ENCODE measurements at places on chromosomes 3 and 15. TPM values are rescaled to one million over a fixed set of nuclear protein-coding genes. Genes with fewer than 3 reads are reported as not detected.

- no peak for DNase-seq
Observed at GRCh38 chr15:76982756-76983155, 12.2 kb upstream of the PSTPIP1 start.

- DNase-seq, result no peak
Observed at GRCh38 chr15:26767169-26767670, 5.6 kb downstream of the GABRB3 start.

DNA sequence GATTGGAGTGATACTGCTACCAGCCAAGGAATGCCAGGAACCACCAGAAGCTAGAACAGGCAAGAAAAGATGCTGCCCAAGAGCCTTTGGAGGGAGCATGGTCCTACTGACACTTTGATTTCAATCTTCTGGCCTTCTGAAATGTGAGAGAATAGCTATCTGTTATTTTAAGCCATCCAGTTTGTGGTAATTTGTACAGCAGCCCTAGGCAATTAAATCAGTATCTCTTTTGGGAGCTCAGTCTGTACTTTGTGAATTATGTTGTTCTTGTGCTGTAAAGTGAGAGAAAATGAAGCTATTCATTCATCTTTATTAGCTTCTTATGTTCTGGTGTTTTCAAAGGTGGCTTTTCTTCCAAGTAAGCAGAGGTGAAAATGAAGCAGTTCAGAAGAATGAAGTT, 381.3 kb downstream of the PDCD6IP start:
- DNase-seq, result no peak

GRCh38 chr3:4320096-4320911, 17.1 kb downstream of the SETMAR start:
- DNase-seq, result no peak

DNA sequence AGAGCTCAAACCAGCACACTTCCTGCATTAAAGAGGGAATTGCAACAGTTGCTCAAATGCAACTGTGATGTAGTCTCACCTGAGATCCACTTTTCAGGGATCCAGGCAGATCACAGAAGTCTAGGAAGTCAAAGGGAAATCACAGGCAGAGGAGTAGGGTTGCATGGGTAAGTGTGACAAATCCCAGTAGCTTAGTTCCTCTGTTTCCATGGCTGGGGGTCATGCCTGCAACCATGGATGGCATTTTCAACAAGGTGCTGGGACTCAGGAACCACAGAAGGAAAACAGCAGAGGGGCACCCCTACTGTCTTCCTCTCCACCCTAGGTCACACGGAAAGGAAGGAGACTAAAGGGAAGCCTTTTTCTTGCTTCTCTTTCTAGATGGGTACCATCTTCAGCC, 36.5 kb upstream of the ARNT2 start:
- no peak for DNase-seq

GRCh38 chr3:189099505-189100290, 72.1 kb upstream of the TPRG1 start:
- no peak for DNase-seq

- no peak for DNase-seq
Observed at GRCh38 chr3:71095511-71096291, 487.8 kb downstream of the FOXP1 start.

- no peak for DNase-seq
Observed at GRCh38 chr15:71332431-71333004, 217.2 kb downstream of the THSD4 start.

- no peak for DNase-seq
Observed at GRCh38 chr3:146128939-146129338, 32.0 kb downstream of the PLOD2 start.

DNA sequence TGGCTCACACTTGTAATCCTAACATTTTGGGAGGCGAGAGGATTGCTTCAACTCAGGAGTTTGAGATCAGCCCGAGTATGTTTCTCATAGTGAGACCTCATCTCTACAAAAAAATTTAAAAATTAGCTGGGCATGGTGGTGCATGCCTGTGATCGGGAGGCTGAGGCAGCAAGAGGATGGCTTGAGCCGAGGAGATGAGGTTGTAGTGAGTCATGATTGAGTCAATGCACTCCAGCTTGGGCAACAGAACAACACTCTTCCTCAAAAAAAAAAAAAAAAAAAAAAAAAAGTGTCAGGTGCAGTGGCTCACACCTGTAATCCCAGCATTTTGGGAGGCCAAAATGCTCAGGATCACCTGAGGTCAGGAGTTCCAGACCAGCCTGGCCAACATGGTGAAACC, 2.4 kb downstream of the RPL39L start:
- no peak for DNase-seq

DNA sequence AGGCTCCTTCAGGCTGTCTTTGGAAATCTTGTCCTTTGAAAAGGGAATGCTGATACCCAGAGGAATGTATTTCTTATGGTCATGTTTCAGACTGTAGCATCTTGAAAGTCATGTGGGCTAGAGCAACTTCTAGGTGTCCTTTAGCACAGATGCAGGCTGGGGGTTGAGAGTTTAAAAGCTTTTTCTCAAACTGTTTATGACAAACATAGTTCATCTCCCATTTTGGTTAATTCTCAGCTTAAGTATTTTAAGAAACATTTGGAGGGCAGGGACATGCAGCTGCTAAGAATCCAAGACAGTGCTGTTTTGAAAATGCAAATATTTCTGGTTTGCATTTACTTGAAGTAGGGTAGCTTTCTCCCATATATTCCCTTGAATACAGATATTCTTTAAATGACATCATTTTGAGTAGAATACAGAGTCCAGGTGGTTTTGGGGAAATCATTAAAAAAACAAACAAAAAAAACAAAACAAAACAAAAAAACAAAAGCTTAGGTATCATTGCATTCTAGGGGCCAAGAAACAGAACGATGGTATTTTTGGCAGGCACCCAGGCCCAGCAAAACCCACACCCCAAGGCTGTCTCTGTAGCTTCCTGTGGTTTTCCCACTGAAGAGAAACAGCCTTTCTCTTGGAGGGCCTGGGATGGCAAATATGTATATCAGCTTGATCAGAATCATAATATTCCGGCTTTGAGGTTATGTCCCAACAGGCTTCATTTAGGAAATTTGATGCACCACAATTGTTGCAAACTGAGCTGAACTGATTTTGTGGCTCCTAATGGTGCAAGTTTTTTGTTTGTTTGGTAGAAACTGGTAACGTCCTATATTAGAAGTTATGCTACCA, 120.0 kb downstream of the ATG7 start:
- DNase-seq, result no peak

- DNase-seq, result no peak
Observed at GRCh38 chr3:99176169-99176964, 274.9 kb upstream of the DCBLD2 start.

- no peak for DNase-seq
Observed at GRCh38 chr3:4845882-4846281, 133.4 kb upstream of the BHLHE40 start.

- DNase-seq, result no peak
Observed at GRCh38 chr15:90080458-90080755, 21.9 kb downstream of the IDH2 start.

DNA sequence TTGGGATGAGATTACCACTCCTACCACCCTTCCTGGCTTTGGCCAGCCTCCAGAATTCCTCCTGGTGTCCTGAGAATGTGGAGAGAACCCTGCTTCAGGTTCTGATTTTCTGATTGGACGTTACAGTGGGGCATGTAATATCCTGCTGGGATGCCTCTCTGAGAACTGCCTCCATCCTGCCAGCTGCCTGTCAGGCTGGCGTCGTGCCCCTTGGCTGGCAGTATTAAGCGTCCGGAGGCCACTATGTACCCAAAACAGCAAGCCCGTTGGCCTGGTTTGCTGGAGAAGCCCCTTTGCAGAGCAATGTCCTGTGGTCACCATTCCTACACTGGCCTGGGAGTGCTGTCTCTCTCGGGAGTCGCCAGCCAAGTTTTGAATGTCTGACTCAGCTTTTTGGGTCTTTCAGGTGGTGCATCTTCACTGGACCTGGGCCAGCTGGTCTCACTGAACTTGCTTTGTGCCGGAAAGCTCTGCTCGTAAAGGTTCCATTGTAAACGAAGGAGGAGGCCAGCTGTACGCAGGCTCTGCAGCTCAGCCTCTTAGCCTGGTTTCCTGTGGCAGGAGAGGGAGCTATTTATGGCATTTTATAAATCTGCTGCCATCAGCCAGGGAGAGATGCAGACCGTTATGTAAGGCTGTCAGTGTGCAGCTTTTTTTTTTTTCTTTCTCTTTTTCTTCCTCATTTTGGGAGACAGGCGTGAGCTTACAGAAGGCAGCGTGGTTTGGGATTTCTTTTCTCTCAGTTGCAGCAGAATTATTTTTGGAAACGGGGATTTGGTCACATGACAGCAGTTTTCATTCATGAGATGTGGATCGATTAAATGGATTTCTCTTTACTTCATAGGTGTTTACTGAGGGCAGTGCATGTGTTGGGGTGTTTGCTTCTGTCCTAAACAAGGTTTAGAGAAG, 19.0 kb upstream of the TRAK1 start:
- no peak for DNase-seq

DNA sequence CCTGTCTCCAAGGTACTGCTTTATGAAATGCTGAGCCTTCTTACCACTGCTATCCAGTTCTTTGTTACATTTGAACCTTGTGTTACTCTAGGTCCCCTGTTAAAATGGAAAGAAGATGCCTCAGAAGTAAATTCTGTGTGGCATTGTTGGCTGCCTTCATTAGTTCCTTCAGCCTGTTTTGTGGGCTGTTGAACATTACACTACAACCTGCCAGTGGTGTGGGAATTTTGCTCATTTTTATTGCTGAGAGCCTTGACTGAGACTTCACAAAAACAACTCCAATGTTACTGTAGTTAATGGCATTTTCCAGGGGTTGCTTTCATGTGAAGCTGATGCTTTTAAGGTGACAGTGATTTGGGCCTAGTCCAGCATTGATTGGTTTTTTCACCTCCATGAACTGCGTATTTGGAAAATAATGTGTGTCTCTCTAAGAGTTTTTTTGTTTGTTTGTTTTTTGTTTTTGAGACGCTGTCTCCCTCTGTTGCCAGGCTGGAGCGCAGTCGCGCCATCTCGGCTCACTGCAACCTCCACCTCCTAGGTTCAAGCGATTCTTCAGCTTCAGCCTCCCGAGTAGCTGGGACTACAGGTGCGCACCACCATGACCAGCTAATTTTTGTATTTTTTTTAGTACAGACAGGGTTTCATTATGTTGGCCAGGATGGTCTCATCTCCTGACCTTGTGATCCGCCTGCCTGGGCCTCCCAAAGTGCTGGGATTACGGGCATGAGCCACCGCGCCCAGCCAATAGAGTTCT, 4.3 kb downstream of the MAPK6 start:
- no peak for DNase-seq

GRCh38 chr15:42385206-42385979, 26.1 kb downstream of the CAPN3 start:
- DNase-seq, result peak; percentile 40

DNA sequence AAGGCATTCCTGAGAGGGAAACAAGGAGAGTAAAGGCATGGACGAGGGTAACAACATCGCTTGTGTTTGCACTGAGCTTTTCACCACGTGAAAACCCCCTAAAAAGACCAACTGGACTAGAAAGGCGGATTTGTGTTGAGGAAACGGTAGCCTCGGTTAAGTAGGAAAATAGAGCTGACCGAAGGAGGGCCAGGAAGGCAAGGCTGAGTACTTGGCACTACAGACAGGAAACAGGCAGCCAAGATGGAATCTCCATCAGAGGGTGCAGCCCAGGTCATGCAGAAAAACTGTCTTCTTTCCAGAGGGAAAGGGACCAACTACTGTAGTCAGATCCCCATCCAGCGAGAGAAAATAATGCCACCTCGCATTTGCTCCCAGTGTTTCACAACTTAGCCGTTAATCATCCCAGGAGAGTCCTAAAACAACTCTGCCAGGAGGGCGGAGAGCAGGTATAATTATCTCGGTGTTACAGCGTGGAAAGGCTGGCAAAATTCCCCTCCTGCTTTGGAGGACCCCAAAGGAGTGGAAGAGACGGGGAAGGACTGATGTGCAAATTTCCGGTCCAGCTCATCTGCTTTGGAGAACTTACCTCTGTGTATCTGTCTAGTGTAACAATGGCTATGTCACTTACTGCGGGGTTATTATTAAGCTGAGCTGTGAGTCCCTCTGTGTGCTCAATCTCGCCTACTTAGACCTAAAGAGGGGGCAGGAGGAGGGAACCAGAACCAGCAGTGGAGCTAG, 77.2 kb downstream of the MYO1E start:
- no peak for DNase-seq

The CLDN11 gene
- 2.0 TPM for total RNA-seq

The RFT1 gene
- 32.4 TPM for total RNA-seq

The NAALADL2 gene
- total RNA-seq, result 4.3 TPM

The WDR72 gene
- 1.7 TPM for total RNA-seq
